ENCODE measurements at places on chromosomes 4 and X.

DNA sequence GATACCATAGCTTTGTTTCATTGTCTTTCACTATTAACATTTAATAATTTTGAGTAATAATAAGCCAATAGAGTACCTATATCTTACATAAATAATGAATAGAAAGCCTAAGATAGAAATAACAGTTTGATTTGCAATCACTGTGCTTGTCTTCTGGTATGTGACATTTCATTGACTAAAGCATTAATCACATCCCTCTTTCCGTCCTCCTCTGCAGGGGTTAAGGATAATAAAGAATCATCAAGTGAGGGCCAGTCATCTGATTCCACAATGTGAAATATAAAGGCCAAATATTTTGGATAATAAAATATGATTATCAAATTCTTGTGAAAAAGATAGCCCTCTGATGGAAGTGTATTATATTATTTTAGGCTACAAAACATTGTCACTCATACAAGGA lies 2073.4 kb downstream of the ARAP2 start:
- no peak for DNase-seq

DNA sequence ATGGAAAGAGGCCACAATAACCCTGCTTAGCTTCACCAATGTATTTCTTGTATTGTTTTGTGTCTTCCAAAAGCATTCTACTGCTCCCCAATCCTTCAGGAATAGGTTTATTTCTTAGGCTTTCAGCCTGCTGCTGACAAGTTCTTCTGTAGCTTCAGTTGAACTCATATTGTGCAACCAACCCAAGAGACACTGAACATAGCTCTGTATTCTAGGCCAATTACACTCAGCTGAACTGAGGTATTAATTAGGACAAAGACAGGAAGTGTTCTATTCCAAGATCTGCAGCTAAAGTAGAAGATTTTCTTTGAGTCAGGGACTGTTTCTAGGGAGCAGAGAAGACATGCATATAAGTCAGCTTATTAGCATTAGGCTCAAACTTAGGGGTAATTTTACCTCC lies 151.8 kb downstream of the LHFPL1 start:
- DNase-seq: no peak

GRCh38 chr4:24559889-24560288 lies 24.5 kb downstream of the DHX15 start:
- DNase-seq: no peak

DNA sequence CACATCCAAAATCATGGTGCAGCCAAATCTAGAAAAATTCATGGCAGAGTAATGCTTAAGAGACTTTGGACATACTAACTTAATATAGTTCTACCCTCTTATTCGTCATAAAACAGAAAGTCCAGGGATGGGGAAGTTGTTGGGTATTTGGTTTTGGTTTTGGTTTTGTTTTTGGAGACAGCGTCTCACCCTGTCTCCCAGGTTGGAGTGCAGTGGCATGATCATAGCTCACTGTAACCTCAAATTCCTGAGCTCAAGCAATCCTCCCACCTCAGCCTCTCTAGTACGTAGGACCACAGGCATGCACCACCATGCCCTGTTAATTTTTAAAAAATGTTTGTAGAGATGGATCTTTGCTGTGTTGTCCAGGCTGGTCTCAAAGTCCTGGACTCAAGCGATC lies 271.8 kb upstream of the TENM3 start:
- DNase-seq: no peak

GRCh38 chr4:108635070-108635655 lies 14.8 kb downstream of the RPL34 start:
- no peak for DNase-seq
